ENCODE measurements at places on chromosomes 1 and 21.

DNA sequence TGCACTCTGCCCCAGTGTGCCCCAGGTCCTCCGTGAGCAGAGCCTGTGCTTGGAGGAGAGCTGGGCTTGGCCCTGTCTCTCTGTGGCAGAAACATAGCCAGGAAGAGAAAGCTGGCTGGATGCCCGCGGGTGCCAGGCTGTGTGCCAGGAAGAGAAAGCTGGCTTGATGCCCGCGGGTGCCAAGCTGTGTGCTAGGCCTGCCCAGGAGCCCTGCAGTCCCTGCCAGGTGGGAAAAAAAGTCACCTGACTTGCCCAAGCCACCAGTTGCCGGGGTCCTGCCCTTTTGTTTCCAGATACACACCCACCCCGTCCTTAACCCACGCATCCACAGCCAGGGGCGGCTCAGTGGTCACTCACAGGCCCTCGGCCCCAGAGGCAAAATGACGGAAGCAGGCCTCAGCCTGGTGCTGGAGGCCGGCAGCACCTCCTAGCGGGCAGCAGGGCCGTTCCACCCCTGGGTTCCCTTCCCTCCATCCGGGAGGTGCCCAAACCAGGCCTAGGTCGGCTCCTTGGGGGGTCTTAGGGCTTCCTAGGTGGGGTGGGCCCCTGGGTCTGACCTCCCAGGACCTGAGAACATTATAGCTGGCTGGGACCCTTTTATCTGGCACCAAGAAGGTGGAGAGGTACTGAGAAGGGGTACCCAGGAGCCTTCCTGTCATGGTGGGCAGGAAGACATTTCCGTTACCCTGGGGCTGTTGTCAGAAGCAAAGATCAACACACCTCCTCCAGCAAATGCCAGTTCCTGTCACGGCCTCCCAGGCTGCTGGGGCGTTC, 9.1 kb downstream of the ITGB2 start:
- peak; percentile 37 for DNase-seq

DNA sequence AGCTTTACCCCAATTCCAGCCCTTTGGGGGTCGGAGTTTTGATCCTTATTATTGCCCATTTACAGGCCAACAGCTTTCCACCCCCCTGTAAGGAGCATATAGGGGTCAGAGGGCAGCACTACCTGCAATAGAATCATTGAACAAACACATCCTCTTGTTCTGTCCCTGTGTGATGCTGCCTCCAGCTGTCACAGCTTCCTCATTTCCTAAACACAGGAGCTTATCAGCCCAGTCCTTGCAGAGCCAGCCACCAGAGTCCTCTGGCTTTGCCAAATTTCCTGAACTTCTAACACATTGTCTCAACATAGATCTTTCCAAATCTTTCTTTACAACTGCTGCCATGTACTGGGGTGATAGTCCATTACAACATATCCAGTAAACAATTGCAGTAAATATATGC, 32.8 kb upstream of the PTBP2 start:
- no peak for DNase-seq

DNA sequence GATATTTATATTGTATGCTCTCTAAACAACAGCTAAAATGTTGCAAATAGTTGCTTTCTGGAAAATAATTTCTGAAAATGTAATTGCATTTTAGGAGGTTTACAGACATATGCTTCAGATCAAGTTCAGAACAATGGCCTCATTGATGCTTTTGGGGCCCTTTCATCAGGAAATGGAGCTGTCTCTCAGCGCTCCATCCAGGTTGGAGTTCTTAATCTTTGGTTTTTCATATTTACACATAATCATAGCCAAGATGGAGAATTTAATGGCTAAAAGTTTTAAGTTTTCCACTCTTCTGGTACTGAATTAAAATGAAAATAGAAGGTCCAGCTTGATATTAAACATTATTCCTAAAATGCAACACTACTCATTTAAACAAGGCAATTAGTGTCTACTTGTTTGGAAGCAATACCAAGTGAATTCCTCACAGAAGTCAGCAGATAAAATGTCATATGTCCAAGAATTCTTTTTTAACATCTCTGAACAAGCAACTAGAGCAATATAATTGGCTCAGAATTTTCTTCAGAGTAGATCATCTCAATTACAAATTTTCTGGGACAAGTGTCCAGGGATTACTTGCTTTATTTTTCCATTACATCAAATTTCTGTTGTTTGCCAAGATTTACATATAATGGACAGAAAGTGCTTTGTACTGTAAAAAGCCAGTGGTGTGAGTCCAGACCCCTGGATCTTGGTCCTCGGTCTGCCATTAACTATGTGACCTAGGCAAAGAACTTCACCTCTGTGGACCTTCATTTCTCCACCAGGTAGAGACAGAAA, 22.6 kb downstream of the CLCA1 start:
- no peak for DNase-seq

DNA sequence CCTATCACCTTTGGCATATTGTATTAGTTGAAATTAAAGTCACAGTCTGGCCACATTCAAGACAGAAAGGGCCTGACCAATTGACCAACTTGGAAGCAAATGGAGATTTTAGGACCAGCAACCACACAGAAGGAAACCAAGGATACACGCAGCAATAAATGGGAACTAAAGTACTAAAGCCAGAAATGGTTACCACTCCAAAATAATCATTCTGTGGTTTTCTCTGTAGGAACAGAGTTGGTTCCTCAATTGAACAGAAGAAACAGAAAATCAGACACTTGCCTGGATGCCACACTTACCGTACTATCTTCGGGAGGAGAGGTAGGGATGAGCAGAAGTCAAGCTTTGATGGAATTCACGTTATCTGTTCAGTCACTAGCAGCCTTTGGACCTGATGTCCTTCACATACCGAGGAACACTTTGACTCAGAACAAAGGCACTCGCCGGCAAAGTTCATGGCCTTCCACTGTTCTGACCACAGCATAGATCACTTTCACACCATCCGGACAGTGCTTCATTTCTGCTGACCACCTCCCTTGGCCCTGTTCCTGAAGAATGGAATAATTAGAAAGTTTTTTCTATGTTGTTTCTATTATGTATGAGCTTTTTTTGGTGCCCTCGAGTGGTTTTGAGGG, 96.9 kb downstream of the LPAR3 start:
- no peak for DNase-seq

- no peak for DNase-seq
Measured at GRCh38 chr1:221897321-221897721, 155.4 kb upstream of the DUSP10 start.

GRCh38 chr1:86833461-86834215, 80.3 kb downstream of the SELENOF start:
- DNase-seq: no peak

GRCh38 chr1:170864238-170864637, 71.1 kb upstream of the MROH9 start:
- DNase-seq: no peak

DNA sequence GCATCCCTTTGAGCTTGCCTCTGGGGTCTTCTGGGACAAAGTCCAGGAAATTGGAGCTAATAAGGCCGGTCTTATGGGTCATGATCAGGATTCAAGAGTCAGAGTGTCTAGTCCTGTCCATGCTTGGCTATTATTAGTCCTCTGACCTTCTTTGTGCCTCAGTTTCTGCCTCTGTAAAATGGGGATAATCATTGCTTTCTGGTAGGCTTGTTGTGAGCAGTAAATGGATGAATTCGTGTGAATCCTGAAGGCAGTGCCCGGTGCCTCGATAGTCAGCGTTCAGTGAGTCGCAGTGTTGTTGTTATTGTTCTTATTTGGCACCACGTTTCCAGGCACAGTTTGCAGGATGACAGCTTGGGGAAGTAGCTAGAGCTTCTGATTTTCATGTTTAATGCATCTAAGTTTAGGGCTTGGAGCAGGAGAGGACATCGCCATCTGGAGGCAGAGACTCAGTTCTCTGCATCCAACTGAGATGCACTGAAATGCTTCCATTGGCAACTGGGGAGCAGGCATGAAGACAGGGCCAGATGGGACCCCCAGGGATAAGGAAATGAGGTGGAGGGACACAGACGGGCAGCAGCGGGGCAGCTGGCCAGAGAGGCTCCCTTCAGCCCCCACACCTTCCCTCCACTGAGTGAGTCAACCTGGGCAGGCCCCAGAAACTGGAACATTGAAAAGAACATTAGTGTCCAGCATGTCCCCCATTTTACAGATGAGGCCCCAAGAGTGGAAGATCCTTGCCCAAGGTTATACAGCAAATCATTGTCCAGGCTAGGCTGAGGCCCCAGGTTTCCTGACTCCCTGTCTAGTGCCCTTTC, 160.3 kb downstream of the PTPRU start:
- no peak for DNase-seq

DNA sequence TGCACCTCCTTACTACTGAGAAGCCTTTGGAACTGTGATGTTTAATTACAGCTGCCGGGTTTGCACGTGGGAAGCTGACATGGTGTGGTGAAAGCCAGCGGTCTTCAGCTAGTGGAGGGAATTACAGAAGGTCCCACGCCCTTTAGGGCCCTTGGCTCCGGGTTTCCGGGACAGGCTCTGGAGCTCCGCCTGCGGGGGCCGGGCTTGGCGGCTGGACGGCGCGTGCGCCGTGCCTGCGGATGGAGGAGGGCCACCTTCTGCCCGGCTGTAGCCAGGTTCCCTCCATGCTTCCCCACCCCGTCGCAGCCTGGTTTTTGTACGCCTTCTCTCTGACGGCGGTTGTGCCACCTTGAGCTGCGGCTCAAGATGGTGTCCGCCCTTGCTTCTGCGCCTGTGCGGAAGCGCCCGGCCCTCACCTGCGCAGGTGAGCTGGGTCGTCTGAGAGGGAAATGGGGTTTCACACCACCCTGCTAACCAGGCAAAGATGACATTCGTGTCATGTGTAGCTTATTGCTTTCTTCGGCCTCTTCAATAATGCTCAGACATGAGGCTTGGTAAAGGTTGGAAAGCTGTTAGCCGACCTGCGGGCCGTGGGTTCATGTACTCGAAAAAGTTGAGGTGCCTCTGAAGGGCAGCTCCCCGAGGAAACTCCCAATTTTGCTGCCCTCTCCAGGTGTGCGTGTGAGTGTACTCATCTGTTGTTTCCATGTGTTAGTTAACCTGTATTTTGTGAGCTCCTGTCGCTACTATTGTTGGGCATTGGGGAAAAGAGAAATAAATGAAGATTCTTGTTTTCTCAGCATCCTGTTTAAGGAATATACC, 36.6 kb upstream of the OPRD1 start:
- DNase-seq: peak; percentile 49

GRCh38 chr1:59078070-59078800, 218.7 kb upstream of the FGGY start:
- no peak for DNase-seq

DNA sequence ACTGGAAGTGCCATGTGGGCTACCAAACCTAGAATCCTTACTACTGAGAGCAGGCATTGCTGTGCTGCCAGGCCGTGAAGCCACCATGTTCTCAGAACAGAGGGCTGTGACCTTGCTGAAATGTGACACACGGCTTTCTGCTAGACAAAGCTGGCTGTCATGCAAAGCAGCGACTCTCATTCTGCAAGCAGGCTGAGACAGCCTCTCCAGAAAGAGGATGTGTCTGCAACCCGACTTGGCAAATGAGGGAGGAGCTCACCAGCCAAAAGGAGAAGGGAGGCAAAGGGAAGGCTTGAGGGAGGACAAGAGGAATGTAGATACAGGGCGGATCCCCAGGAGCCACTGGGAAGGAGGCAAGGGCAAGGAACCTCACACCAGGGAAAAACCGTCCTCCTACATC, 85.7 kb upstream of the KRTAP19-8 start:
- no peak for DNase-seq

GRCh38 chr1:150574260-150575071, 4.9 kb downstream of the MCL1 start:
- no peak for DNase-seq

- DNase-seq: no peak
Measured at GRCh38 chr21:42525029-42525581, 11.5 kb downstream of the SLC37A1 start.

DNA sequence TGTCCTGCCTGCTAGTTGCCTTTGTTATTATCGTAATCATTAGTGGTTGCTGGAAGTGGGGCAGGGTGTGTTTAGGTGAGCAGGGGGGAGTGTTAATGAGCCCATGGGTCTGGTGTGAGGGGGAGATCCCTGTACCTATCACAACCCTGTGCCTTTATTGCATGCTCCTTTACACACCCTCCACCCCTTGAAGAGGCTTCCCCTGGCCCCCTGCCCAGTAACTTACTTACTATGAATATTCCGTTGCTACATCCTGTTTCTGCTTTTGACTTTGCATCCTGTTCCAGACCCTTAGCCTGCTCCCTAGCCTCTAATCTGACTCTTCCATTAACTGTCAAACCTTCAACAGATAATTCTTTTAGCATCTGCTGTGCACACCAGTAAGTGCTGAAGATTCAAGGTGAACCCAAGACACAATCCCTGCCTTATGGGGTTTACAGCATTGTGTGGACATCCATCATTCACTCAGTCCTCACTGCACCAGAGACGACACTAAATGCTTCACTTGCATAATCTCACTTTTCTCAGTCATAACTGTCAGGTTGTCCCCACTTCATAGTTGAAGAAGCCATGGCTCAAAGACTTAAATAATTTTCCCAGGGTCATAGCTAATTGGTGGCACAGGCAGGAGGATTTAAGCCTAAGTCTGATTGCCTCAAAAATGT, 47.9 kb downstream of the CDC7 start:
- no peak for DNase-seq

GRCh38 chr1:152645146-152645545, 18.0 kb upstream of the LCE2D start:
- DNase-seq: no peak

- no peak for DNase-seq
Measured at GRCh38 chr1:225474439-225474985, 46.7 kb upstream of the LBR start.

- DNase-seq: no peak
Measured at GRCh38 chr1:239755107-239755912, 336.4 kb upstream of the FMN2 start.

GRCh38 chr1:10625554-10625953, 150.8 kb downstream of the PEX14 start:
- no peak for DNase-seq

GRCh38 chr1:201740086-201740541, 88.8 kb upstream of the IPO9 start:
- no peak for DNase-seq

DNA sequence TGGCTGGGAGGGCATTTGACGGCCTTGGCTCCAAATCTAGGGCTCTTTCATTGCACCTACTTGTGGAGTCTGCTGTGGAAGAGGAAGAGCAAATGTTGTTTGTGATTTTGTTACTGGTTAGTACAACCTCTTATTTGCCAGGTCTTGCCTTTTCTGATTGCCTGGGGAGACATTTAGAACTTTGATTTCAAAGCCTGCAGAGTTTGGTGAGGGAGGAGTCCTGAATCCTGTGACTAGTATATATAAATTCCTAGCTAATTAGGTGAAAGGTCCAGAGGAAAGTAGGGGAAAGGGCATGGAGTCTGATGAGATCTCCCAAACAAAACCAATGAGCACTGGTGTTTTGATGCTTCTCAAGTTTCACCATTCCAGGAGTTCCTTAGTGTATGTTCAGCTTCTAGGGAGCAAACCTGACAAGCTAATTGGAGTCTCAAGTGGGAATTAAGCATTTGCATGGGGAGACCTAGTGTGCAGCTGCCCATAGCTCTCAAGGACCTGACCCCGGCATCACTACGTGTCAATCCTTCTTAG, 5.1 kb upstream of the HMGCS2 start:
- no peak for DNase-seq

DNA sequence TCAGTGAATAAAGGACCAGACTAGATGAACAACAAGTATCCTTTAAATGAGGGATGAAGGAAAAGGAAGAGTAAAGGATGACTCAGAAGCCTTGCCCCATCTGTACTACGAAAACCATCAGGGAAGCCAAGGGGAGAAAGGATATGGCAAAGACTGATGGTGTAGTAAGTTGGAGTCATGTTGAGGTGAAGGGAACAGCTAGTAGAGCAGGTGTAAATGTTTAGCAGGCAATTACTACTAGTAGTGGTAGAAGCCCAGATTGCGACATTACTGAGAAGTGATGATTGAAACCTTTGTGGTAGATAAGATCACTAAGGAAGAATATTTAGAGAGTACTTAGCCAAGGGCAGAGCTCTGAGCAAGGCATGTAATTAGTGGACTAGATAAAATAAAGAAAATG, 84.0 kb downstream of the PHTF1 start:
- DNase-seq: no peak
